ENCODE measurements at places on chromosomes 11 and 22.

GRCh38 chr11:1071571-1072115 lies 3.0 kb upstream of the MUC2 start:
- peak; percentile 57 for DNase-seq

DNA sequence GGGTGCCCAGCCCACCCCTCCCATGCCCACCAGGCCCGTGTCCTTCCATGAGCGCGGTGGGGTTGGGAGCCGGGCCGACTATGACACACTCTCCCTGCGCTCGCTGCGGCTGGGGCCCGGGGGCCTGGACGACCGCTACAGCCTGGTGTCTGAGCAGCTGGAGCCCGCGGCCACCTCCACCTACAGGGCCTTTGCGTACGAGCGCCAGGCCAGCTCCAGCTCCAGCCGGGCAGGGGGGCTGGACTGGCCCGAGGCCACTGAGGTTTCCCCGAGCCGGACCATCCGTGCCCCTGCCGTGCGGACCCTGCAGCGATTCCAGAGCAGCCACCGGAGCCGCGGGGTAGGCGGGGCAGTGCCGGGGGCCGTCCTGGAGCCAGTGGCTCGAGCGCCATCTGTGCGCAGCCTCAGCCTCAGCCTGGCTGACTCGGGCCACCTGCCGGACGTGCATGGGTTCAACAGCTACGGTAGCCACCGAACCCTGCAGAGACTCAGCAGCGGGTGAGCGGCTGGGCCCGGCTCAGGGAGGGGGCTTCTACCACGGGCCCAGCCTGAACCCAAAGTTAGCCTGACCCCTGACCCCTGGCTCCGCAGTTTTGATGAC lies 3.0 kb downstream of the PKP3 start:
- no peak for DNase-seq

DNA sequence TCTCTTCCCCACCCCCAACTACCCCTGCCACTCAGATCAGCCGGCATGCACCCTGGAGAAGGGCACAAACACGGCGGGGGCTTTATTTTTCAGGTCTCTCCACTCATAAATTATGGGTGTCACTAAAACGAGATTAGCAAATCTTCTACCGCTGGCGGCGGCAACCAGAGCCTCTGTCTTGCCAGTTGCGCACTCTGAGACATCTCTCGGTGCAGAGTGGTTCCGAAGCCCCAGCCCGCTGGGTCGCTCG lies 125.3 kb upstream of the C11orf58 start:
- DNase-seq, result no peak

- DNase-seq, result peak; percentile 90
These were observed 24.7 kb upstream of the SLC22A12 start for GRCh38 chr11:64566042-64566914.

DNA sequence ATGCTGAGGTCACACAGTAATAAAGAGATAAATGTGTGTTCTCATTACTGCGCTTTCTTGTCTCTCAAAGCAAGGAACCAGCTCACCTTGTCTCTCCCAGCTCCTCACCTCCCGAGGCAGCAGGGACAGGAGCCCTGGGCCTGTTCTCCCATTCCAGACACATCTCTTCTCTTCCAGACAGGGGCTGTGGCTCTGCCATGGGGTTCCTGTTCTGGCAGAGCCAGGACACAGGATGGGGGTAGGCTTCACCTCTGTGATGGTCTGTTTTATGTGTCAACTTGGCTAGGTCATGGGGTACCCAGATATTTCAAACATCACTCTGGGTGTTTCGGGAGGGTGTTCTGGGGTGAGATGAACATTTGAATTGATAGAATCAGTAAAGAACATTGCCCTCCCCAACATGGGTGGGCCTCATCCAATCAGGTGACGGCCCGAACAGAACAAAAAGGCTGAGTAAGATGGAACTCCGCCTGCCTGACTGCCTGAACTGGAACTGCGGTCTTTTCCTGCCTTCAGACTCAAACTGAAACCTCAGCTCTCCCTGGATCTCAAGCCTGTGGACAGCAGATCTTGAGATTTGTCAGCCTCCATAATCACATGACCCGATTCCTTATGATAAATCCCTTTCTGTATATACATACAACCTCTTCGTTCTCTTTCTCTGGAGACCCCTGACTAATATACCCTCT lies 2.0 kb upstream of the VSIG10L2 start:
- DNase-seq, result no peak
